ENCODE measurements at places on chromosomes 1 and 21. TPM values are rescaled to one million over a fixed set of nuclear protein-coding genes. Genes with fewer than 3 reads are reported as not detected.

Gene KIAA1614
- total RNA-seq = 1.3 TPM

Gene LCE1E
- not detected for total RNA-seq

Gene HES2
- total RNA-seq = not detected

Gene ACOT7
- 3.6 TPM for total RNA-seq

Gene S100A12
- total RNA-seq = not detected

Gene TFF3
- 4.7 TPM for total RNA-seq

Gene CDK18
- total RNA-seq = 1.5 TPM
